Gastroesophageal sphincter (tissue), 4 donors: ENCODE measurements at places on chromosomes 2 and 18. TPM values are rescaled to one million over a fixed set of nuclear protein-coding genes. Genes with fewer than 3 reads are reported as not detected.

DNA sequence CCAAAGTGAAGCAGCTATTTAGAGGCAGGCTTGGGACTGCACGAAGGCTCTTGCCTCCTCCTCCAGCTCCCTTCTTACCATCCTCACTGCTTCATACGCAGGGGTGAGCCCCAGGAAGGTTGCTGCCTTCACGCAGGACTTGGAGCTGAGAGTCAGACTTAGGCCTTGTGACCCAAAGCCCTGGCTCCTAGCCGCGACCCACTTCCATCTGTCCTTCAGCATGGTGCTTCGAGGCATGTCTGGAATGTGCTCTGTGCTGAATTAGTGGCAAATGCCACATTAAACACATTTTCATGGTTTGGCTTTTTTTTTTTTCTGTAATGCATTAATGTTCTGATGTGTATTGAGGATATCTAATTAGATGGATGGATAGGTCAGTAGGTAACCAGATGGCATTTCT lies 37.5 kb downstream of the ITGB1BP1 start:
- H3K27ac ChIP-seq, result peak overlapping the region; percentile 17
- H3K4me1 ChIP-seq, result no peaks in the 10 kb centered on the region
- peaks cover 91% of the 10 kb centered on the region for H3K36me3 ChIP-seq
- H3K4me3 ChIP-seq, result no peak overlapping the region
- no peaks in the 10 kb centered on the region for H3K27me3 ChIP-seq

GRCh38 chr18:24928301-24928878 lies 423.6 kb downstream of the ZNF521 start:
- no peak for ATAC-seq
- no peaks in the 10 kb centered on the region for H3K36me3 ChIP-seq
- no peaks in the 10 kb centered on the region for H3K27me3 ChIP-seq

DNA sequence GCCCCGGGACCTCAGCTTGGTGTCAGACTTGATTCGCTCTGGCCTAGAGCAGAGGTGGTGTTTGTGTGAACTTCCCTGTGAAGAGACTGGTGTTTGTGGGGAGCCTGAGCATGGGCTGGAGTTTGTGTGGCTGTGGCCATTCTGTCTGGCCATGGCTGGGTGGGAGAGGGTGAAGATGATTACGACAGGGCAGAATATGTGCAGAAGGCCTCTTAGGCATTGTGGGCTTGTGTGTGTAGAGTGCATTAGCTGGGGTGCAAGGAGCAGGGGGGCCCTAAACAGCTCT lies 10.5 kb downstream of the OBSL1 start:
- H3K4me1 ChIP-seq, result peaks cover 3% of the 10 kb centered on the region
- H3K27me3 ChIP-seq, result no peaks in the 10 kb centered on the region
- no peak overlapping the region for H3K27ac ChIP-seq
- H3K36me3 ChIP-seq, result no peaks in the 10 kb centered on the region
- no peak overlapping the region for H3K4me3 ChIP-seq

DNA sequence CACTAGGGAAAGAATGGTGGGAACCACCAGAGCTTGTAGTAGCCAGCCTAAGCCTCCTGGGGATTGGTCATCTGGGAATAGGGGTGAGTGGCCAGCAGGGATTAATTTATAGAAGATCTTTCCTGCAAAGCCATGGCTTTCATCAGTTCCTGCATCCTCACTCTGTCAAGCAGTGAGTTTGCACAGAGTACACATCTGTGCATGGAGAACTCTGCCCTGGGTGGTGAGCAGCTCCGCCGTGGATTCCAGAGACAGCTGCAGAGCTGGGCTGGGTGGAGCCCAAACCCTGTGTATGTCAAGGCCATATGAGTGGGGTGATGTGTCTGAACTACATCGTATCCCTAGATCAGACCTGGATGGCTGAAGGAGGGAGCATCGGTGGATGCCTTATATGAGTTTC lies 182.2 kb downstream of the GLI2 start:
- H3K4me1 ChIP-seq, result peaks cover 34% of the 10 kb centered on the region
- H3K27ac ChIP-seq, result no peak overlapping the region
- no peak for ATAC-seq
- no peaks in the 10 kb centered on the region for H3K36me3 ChIP-seq

DNA sequence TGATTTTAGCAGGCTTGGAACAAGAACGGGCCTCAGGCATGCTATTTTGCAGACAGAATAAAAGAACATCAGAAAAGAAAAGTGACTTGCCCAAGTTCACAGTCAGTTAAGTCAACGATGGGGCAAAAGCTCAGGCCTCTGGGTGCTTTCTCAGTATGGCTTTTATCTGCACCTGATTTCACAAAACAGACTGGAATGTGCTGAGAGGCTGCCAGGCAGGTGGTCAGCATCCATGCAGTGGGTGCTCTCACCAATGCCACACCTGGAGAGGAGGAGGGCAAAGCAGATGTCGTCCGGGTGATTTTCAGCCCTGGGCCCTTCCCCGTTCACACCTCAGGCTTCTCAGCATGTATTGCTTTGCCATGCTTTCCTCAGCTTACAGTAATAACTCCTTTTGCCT lies 854.6 kb downstream of the RNF144A start:
- no peaks in the 10 kb centered on the region for H3K27me3 ChIP-seq
- no peak for ATAC-seq
- no peaks in the 10 kb centered on the region for H3K4me1 ChIP-seq
- H3K4me3 ChIP-seq, result no peak overlapping the region

Gene CCT7
- total RNA-seq, result 258 TPM
